T-helper 1 cell (primary cell): ENCODE measurements at places on chromosomes 13 and 19.

DNA sequence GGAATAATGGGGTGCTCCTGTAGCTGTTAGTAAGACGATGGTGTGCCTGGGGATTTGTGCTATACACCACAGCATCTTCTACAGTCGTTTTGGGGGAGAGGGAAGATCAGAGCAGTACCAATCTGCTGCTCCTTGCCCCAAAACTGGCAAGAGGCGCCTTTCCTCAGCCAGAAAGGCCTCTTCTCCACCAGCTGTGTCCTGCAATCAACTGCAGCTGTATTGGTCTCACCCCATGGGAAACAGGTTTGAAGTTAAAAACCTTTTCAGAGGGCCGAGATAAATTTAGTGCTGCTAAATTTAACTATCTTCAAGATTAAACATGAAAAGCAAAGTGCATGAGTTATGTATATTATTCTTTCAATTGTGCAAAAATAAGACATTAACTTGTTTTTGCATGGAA lies 1.2 kb upstream of the RNASEH2B start:
- DNase-seq: no peak

DNA sequence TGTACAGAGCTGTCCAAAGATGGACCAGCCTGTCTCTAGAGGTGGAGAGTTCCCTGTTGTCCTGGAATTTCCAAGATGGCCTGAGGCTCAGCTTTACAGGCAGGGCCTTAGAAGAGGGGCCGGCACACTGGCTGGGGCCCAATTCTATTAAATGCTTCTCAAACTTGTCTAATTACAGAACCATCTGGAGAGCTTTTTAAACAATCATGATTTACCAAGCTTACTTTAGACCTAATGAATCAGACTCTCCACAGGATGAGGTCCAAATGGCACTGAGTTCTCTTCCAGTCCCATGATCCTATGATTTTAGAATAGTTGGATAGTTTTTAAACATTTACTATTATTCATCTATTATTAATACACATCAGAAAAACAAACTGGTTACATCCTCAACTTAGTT lies 123.5 kb downstream of the DNAJC3 start:
- no peak for DNase-seq

- DNase-seq: no peak
These were observed 5.8 kb downstream of the ZNF175 start for GRCh38 chr19:51576850-51577249.

GRCh38 chr19:15323496-15324235 lies 8.7 kb downstream of the BRD4 start:
- no peak for DNase-seq

- no peak for DNase-seq
These were observed 199.3 kb upstream of the UBL3 start for GRCh38 chr13:30049692-30050091.

DNA sequence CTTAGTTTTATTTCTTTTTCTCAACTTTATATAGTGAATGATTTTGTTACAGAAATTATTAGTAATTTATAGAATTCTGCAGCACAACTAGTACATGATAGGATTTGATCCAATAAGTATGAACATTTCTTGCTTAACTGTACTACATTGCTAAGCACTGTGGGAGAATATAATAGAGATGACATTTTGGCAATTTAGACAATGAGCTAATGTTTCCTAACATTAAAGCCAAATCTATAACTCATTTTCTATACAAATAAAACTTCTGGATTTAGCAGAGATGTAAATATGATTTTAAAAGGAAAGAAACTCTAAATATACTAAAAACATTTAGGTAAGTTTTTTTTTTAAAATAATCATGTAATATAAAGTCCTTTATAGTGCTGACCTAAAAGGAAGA lies 87.3 kb downstream of the FNDC3A start:
- no peak for DNase-seq

GRCh38 chr19:30283556-30283955 lies 88.6 kb upstream of the ZNF536 start:
- no peak for DNase-seq

GRCh38 chr13:50631041-50631440 lies 212.5 kb downstream of the DLEU7 start:
- no peak for DNase-seq

DNA sequence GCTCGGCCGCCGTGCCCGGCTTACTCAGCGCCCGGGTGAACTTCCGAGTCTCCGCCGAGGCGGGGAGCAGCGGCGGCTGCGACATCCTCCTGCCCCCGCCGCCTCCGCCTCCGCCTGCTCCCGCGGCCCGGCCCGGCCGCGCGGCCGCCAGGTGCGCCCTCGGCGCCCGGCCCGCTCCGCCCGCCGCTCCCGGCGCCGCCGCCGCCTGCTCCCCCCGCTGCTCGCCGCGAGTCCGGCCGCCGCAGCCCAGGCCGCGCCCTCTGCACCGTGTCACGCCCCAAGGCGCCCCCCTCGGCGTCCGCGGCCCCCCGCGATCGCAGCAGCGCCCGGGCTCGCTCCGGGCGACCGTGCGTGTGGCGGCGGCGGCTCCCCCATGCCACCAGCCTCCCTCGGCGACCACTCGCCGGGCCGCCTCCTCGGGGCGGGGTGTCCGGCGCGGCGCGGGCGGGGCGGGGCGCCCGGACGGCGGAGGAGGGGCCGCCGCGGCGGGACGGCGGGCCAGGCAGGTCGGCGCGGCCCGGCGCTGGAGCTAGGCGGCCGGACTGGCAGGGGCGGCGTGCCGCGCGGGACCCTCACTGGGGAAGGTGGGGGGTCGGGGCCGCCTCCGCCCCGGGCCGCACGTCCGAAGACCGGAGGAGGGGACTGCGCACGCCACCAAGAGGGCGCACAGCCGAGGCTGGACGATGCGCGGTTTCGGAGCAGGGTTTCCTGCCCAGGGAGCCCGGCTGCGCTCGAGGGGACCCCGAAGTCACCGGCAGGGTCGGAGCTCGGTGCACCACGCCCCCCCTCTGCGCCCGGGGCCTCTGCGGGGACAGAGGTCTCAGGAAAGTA lies 108.6 kb upstream of the DOCK9 start:
- DNase-seq: peak; percentile 73

DNA sequence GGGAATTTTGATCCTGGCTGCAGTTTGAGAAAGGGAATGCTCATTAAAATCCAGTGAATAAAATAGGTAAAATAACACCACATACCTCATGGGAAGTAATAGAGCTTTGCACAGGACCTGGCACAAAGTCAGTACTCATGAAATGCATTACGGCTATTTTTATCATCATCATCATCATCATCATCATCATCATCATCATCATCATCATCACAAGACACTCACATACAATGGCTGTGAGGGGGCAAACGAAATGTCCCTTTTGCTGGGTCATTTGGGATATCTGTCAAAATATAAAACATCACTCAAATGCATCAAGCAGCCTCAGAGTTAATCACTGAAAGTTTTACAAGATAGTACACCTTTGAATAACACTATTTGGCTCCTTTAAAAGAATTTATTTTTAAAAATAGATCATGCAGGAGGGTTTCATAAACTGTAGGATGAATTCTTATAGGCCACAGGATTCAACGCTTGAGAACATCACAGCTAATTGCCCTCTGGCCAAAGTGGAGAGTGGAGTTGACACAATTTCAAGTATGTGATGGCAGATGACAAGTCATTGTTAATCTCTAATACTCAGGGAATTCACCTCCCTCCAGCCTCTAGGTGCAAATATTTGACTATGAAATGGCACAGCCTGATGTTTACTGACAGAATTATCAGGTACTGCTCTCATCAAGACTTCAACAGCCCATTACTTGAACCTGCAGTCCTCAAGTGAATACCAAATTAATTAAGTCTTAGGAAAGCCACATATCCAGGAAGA lies 14.2 kb upstream of the ZNF599 start:
- DNase-seq: no peak

- no peak for DNase-seq
These were observed 13.9 kb upstream of the PAK4 start for GRCh38 chr19:39111593-39112199.

DNA sequence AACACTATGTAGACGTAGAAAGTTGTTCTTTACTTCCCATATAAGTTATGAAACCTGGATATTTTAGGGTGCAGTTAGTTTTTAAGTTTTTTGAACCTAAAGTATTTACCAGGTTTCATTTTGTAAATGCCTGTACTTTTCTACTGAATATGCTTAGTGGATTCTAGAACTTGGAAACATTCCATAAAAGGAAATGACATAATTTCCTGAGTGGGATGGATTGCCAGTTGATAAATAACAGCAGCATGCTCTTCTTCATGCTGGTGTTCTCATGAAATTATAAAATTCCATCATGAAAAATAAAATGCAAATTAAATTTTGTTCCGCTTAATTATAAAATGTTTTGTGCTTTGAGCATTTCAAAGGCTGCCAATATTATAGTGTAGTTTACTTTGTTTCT lies 362.2 kb upstream of the PCDH20 start:
- no peak for DNase-seq

DNA sequence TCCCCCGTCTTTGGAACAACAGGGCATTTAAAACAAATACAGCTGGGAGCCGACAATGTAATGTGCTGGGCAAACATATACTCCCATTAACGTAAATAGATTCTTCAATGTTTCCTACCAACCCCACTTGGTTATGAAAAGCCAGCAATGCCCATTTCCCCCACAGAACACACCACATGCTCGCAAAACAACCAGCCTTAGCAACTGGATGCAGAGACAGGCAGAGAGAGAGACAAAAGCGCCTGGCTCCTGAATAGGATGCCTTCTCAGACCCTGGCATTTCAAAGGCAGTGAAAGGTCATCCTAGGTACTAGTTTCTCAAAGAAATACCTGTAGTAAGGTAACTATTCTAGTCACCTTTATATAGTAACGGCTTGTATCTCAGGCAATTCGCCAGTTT lies 462.9 kb downstream of the ITGBL1 start:
- no peak for DNase-seq

GRCh38 chr13:75137911-75138571 lies 343.9 kb downstream of the TBC1D4 start:
- no peak for DNase-seq

DNA sequence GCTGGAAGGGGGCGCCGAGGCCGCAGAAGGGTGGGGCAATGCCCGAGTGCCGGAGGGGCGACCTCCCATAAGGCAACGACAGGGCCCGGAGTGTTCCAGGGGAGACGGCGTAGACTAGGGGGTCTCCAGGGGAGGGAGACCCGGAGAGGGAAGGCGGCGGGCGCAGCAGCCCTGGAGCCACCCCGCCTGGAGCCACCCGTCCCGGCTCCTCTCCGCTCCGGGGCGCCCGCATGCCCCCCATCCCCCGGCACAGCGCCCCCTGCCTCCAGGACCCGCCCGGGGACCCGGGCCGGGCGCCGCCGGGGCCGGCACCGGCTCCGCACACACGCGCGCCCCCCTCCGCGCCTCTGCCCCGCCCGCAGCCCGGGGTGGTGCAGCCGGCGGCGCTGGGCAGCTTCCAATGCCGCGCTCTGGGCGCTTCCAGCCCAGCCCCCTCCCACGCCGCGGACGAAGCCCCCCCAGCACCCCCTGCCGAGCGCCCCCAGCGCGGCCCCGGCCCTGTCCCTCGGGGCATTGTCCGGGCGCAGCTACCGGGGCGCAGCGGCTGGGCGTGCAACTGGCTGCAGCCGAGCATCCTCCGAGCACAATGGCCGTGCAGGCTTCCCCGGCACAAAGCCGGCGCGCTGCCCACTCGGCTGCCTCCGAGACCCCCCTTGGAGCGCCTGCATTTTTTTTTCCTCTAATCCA lies 519 bp downstream of the PTPRS start:
- DNase-seq: no peak

GRCh38 chr13:100809129-100809390 lies 134.5 kb upstream of the TMTC4 start:
- DNase-seq: no peak

- no peak for DNase-seq
These were observed 214.7 kb upstream of the MIR17HG start for GRCh38 chr13:91132786-91133185.

DNA sequence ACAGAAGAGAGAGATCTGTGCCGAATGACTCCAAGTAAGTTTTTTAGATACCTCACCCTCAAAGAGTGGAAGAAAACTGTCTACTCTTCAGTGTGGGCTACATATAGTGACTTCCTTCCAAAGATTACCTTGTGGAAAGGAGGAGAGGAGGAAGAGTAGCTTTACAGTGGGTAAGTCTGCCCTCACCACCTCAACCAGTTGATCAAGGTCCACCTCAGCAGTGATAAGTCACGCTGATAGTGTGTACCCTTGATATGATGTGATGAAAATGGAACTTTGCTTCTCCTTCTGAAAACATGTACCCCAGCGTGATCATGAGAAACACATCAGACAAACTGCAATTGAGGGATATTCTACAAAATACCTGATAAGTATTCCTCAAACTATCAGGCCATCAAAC lies 20.6 kb downstream of the KLF5 start:
- no peak for DNase-seq

- no peak for DNase-seq
These were observed 67.8 kb upstream of the FBXL3 start for GRCh38 chr13:77094773-77095172.

DNA sequence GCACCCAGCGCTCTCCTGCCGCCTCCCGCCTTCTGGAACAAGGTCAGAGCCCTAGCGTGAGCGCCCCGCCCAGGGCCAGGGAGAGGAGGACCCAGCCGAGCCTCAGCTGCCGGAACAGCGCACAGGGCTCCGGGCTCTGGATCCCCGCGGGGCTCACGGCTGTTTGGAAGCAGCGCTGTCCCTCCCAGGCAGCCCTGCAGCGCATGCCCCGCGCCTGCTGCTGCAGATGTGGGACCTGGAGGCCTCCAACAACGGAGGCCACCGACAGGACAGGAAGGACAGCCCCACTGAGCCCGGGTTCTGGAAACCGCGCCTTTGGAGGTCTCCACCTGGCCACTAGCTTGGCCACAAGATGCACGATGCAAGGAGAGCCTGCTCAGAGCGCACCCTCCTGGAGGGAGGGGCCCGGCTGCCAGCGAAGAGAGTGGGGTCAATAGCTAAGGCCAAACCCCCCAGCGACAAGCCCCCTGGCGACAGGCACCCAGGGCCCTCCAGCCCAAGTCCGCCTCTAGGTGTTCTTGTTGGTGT lies 12.6 kb downstream of the ZSCAN18 start:
- no peak for DNase-seq

DNA sequence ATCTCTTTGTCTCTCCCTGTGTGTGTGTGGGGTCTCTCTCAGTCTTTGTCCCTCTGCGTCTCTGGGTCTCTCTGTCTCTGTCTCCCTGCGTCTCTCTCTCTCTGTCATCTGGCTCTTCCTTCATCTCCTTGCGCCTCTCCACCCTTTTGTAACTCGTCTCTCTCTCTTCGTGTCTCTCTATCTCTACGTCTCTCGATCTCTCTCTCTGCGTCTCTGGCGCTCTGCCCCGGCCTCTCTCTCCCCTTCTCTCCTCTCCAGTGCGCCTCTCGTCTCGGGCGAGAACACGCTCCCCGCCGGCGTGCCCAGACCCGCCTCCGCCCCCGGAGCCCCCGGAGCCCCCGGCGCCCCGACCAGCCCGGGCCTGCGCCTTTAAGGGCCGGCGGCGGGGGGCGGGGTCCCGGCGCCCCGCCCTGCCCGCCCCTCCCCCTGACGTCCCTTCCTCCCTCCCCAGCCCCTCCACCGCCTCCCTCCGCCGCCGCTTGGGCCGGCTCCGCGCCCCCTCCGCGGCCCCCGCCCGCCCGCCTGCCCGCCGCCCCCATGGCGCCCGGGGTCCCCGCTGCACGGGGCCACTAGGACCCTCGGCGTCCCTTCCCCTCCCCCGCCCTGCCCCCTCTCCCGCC lies at the start of gene MARK4:
Gene MARK4 (plus strand): TSS at position 440 of the 620 bp plus-strand sequence. CDS start 318 bp downstream, outside the sequence.
- peak; percentile 63 for DNase-seq
